NCI-H2107 (cell line): ENCODE measurements at places on chromosomes 4 and X.

DNA sequence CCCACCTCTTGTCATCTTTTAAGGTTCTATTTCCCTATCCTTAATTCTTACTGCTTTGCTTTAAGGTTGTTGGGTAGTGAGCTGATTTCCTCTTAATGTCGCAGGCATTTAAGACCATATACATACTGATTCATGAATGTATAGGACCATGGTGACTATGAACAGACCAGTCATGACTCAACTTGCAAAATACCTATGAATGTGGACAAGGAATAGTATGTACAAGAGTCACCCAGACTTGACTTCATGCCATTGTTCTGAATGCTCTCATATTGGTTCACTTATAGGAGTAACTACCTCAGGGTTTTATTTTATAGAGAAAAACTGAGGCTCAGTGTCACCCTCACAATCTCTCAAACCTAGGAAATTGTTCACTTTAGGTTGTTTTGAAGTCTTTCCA is 44.3 kb downstream of the CCNG2 start:
- no peak for DNase-seq

GRCh38 chr4:123127875-123128274 is 205.5 kb upstream of the NUDT6 start:
- no peak for DNase-seq

GRCh38 chr4:151415978-151416377 is 7.0 kb downstream of the FHIP1A start:
- DNase-seq: no peak

GRCh38 chr4:8840006-8840793 is 31.4 kb downstream of the HMX1 start:
- no peak for DNase-seq

- DNase-seq: no peak
Measured at GRCh38 chrX:136166221-136166855, 19.0 kb downstream of the FHL1 start.

DNA sequence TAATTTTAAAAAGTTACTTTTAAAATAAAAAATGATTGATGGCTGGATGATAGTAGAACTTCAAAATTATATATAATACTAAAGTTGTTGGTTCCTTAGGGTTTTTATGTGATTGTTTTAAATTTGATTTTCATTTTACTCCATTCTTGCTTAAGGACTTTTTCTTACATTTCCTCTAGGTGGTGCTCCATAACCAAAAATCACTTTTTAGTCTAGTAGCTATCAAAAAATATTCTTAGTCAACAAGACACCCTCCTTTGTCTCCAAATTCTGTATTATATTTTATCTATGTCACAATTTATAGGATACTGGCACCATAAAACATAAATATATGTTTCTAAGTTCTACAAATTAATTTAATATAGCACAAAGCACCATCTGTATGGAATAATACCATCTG is 67.2 kb upstream of the BRWD3 start:
- peak; percentile 6 for DNase-seq

DNA sequence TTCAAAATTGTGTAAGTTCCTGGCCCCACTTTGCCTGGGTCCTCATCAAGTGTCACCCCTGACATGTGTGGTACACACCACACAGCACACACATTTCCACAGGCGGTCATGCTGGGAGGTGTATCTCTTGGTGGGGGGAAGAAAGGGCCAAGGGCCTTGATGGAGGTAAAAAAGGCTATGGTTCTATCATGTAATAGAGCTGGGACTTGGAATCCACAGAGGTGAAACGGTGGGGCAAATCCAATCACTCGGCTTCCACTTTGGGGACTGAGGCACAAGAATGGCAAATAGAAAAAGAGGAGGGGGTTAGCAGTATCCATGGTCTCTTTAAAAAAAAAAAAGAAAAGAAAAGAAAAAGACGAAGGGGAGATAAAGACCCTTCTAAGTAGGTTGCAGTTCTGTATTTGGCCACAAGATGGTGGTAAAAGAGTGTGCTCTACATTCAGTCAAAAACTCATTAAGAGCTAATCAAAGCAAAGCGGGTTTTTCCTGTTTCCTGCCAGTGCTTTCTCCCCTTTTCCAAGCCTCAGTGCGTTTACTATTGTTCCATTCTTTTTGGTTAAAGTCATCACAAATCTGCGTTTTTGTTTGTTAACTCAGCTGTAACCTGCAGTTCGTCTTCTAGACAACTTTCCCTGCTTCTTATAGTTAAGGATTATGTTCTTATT is 37.0 kb upstream of the ATP6AP2 start:
- DNase-seq: peak; percentile 57

DNA sequence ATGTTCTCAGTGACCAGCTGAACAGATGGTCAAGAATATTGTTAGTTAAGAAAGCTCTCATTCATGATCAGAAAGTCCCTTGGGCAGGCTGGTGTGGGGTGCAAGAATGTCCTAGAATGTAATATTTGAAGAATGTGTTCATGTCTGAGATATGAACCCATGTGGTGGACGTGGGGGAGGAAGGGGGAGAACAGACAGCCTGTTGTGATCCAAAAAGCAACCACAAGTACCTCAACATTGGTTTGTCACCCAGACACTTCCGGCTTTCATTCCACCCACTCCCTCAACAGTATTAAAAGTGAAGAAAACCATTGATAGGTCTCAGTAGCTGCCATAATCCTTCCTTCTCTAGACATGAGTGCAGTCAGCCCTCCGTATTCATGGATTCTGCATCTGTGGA is 82.2 kb downstream of the MAML3 start:
- no peak for DNase-seq

DNA sequence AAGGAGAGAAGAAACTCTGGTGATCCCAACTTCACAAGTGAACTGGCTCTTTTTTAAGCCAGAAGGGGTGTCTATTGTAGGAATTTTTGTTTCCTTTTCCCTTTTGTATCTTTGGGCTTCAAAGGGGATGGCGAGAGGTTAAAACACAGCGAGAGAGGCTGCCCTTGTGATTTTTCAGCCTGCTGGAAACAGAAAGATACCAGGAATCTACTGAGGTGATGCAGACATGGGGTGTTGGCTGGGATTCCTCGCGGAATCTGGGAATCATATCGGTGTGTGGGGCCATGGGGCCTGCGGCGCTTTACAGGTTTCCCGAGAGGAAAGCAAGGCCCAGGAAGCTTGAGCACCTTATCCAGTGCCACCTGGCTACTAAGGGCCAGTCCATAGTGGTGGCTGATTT is 99.4 kb upstream of the STX18 start:
- no peak for DNase-seq

- no peak for DNase-seq
Measured at GRCh38 chr4:26175905-26176470, 144.8 kb upstream of the RBPJ start.

DNA sequence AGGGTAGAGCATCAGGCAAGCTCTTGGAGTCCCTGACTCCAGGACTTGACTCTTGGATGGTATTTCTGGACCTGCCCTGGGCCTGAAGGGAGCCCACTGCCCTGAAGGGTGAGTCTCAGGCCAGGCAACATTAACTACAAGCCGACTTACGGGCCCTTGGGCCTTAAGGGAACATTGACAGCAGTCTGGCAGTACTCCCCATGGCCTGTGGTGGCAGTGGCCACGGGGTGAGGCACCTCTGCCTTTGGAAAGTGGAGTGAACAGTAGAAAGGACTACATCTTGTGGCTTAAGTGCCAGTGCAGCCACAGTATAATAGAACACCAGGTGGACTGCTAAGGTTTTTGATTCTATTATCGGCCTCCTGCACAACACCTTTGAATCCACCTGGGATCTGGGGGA is 36.3 kb downstream of the SH3BGRL start:
- DNase-seq: no peak

DNA sequence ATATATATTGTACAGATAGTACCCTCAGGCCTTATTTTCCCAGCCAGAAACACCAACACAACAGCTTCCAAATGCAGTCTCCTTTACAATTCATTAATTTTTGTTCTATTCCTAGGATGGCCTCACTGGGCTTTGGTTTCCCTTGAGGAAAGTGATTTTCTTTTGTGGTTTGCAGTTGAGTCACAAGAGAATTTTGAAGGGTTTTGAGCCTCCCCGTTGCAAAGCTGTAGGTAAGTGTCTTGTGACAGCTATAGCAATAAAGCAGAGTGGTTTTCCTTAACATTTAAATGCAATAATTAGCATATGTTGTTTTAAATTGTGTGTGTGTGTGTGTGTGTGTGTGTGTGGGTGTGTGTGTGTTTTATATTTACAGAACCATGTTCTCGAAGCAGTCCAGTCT is 54.1 kb upstream of the WDR17 start:
- DNase-seq: no peak

- DNase-seq: no peak
Measured at GRCh38 chr4:25021216-25021615, 9.5 kb downstream of the LGI2 start.

DNA sequence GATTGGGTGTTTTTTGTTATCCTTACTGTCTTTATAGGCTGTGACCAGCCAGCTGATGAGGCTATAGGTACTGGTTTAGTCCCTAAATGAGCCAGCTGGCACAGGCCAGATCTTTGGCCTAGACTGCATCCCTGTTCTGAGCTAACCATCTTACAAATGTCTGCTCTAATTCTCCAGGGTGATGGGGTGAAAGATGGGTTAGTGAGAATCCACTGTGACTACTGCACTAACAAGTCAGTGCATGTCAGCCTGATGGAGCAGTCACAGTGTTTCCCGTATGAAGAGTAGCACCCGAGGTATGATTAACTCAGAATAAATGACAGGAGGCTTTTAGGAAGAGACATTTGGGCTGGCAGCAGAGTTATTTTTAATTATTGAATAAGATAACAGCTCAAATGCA is 181.0 kb downstream of the DCTD start:
- DNase-seq: no peak

GRCh38 chr4:159414305-159414704 is 311.4 kb downstream of the RAPGEF2 start:
- no peak for DNase-seq

DNA sequence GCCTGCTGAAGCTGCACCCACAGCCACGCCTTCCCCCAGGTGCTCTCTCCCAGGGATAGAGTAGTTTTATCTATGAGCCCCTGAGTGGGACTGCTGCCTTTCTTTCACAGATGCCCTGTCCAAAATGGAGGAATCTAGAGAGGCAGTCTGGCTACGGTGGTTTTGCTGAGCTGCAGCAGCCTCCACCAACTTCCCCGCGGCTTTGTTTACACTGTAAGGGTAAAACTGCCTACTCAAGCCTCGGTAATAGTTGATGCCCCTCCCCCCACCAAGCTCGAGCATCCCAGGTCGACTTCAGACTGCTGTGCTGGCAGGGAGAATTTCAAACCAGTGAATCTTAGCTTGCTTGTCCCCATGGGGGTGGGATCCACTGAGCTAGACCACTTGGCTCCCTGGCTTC is 84.5 kb downstream of the PRKG2 start:
- no peak for DNase-seq

GRCh38 chr4:80219301-80220025 is 22.2 kb downstream of the PRDM8 start:
- DNase-seq: no peak

DNA sequence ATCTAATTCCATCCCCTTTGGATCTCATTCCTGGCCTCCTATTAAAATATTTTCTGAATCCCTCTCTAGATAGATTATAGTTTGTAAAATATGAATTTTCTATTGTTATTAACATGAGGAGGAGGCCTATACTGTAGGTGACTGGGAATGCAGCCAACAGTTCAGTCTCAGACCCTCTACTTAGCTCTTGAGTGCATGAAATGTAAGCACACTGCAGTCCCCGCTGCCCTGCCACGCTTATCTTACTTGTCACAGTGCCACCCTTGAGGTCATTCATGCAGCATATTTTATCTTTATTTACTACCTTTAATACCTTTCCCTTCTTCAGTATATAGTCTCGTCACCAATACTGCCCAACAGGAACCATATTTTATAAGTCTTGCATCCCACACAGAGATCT is 151.0 kb downstream of the CAMK2D start:
- DNase-seq: no peak

- DNase-seq: no peak
Measured at GRCh38 chr4:72418458-72418857, 150.6 kb downstream of the ADAMTS3 start.

GRCh38 chr4:9608300-9608699 is 164.1 kb downstream of the DEFB131A start:
- no peak for DNase-seq

- DNase-seq: no peak
Measured at GRCh38 chr4:9773471-9773870, 8.0 kb upstream of the DRD5 start.

- DNase-seq: no peak
Measured at GRCh38 chr4:158799856-158800255, 31.0 kb downstream of the FNIP2 start.

GRCh38 chrX:23952984-23953907 is 45.4 kb downstream of the CXorf58 start:
- DNase-seq: no peak

DNA sequence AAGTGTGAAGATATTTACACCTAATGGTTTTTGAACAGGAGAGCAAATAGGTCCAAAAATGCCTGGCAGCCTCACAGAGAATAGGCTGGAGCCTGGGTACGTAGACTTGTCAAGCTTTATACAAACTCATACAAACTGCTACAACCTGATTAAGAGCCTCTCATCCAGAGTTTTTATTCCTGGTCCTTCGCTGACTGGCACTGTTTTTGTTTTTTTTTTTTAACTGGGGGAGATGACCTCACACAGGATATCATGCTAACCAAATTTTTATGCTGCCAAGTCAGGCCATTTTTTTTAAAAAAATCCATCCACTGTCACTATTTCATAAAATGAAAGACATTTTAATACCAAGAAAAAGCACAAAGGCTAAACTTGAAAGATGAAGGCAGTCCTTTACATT is 1.9 kb downstream of the FAM114A1 start:
- DNase-seq: no peak

DNA sequence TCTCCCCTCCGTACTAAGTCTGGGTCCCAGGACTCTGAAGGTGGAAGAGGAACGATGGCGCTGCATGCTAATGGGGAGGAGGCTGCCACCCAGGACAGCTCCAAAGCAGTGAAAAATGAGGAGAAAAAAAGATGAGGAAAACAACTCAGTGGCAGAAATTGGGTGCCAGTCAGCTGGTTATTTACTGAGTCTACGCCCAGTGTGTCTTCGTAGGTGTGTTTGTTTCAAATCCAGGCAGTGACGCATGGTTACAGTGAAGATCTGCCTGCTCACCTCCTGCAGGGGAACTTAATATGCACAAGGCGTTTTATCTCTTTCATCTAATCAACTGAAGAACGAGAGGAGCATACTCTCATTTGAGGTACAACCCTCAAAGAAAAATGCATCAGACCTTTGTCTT is 70.9 kb upstream of the FBXW7 start:
- DNase-seq: no peak

- DNase-seq: no peak
Measured at GRCh38 chr4:17115583-17115982, 217.1 kb upstream of the LDB2 start.

GRCh38 chr4:80221161-80221560 is 23.9 kb downstream of the PRDM8 start:
- no peak for DNase-seq

DNA sequence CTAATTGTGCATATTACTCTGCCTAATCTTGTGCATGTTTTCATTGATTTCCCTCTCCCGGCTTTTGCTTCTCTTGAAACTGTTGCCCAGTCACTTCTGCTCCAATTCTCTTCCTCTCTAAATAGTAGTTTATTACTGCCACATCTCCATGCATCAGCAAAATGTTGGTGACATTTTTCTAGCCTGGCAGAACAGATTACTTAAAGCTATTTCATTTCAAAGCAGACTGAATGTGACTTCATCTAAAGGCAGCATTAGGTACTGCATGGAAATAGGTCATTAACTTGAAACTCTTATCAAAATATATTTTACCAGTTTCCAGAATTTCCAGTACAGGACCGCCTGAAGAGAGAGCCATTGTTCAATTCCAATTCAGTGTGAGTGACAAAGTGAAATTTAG is 52.4 kb downstream of the HPGDS start:
- DNase-seq: no peak
